ENCODE measurements at places on chromosomes 6 and 20.
A peak's percentile ranks its signal among the peaks of the same experiment; 100 is the strongest.

DNA sequence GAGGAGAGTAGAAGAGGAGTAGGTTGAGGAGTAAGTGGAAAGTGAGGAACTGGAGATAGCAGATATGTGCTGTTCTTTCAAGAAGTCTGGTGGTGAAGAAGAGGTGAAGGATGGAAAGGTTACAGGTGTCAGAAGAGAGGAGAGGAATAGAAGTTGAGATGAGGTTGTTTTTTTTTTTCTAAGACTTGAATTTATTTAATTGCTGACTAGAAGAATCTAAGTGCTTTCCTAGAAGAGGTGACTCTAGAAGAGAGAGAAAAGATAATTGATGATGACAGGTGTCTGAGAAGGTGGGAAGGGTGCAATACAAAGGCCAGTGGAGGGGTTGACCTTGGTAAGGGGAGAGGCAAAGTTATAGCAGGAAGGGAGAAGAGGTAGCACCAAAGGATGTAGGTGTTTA, 25.6 kb downstream of the NDUFAF5 start:
- H3K27me3 ChIP-seq: no peaks in the 10 kb centered on the region
- H3K4me3 ChIP-seq: no peak overlapping the region
- peaks cover 66% of the 10 kb centered on the region for H3K36me3 ChIP-seq
- no peaks in the 10 kb centered on the region for H3K4me1 ChIP-seq
- DNase-seq: no peak

DNA sequence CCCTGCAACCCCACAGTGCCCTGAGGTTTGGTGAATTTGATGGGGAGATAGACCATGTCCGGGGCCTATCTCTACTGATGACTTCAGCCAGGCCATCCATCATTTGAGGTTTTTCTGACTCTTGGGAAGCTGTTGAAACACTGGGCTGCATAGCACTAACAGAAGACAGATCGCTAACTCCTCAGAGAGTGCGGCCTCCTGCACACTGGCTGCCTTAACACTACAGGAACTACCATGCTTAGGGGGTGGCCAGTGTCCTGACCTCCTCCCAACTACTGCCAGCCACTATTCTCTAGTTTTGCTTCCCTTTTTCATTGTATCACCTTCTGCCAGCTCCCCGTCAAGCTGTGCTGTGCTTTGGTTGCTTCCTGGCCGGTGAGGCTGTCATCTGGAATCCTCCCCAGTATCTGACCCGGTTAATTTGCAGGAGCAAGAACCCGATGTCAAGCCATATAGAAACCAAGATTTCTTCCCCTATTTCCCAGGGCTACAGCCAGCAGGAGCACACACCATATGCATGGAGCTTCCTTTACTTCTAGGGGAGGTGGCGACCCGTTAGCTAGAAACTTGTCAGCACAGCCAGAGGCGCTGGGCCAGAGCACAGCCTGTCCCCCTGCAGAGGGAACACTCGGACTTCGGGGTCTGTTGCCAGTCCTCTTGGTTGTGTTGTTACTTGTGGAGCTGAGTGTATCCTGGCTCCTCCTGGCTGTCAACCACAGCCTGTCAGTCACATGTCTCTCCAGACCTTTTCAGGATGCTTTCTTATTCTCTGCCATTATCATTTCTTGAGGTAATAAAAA, 57.3 kb upstream of the TRAF3IP2 start:
- no peak overlapping the region for H3K4me3 ChIP-seq
- no peaks in the 10 kb centered on the region for H3K27me3 ChIP-seq
- no peak overlapping the region for H3K27ac ChIP-seq
- no peaks in the 10 kb centered on the region for H3K4me1 ChIP-seq
- peaks cover 59% of the 10 kb centered on the region for H3K36me3 ChIP-seq

GRCh38 chr20:62430311-62430853, 3.0 kb upstream of the RBBP8NL start:
- H3K4me1 ChIP-seq: no peaks in the 10 kb centered on the region
- H3K27me3 ChIP-seq: no peaks in the 10 kb centered on the region
- no peak overlapping the region for H3K27ac ChIP-seq
- no peak overlapping the region for H3K4me3 ChIP-seq
- no peak for DNase-seq

- H3K4me1 ChIP-seq: no peaks in the 10 kb centered on the region
- DNase-seq: no peak
- H3K27me3 ChIP-seq: peaks cover 18% of the 10 kb centered on the region
- H3K4me3 ChIP-seq: no peak overlapping the region
- H3K36me3 ChIP-seq: no peaks in the 10 kb centered on the region
Measured at GRCh38 chr6:28648878-28649375, 123.2 kb downstream of the GPX5 start.

- no peak overlapping the region for H3K4me3 ChIP-seq
- H3K4me1 ChIP-seq: peaks cover 9% of the 10 kb centered on the region
- H3K36me3 ChIP-seq: no peaks in the 10 kb centered on the region
- no peak overlapping the region for H3K27ac ChIP-seq
Measured at GRCh38 chr6:42740725-42741124, 5.2 kb downstream of the TBCC start.

- no peaks in the 10 kb centered on the region for H3K4me1 ChIP-seq
- DNase-seq: no peak
- no peak overlapping the region for H3K27ac ChIP-seq
Measured at GRCh38 chr6:87766211-87766610, 64.2 kb upstream of the AKIRIN2 start.

DNA sequence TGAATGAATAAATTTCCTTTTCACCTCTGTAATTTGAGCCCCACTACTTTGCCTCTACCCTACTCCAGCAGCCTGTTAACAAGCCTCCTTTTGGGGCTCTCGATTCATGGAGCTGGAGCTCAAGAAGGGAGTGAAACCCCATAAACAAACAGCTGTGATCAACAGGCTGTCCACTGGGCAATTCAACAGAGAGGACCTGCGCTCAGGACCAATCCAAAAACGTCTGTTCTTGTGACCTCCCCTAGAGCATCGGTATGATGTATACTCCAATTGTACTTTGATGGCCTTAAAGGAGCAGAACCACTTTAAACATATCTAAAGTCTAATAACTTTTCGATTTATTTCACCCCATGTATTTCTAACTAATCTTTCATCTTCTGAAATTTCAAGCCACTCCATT, 37.4 kb downstream of the HIVEP2 start:
- peak overlapping the region; percentile 47 for H3K4me3 ChIP-seq
- no peaks in the 10 kb centered on the region for H3K27me3 ChIP-seq
- DNase-seq: peak; percentile 35
- peaks cover 43% of the 10 kb centered on the region for H3K4me1 ChIP-seq
- H3K36me3 ChIP-seq: no peaks in the 10 kb centered on the region

DNA sequence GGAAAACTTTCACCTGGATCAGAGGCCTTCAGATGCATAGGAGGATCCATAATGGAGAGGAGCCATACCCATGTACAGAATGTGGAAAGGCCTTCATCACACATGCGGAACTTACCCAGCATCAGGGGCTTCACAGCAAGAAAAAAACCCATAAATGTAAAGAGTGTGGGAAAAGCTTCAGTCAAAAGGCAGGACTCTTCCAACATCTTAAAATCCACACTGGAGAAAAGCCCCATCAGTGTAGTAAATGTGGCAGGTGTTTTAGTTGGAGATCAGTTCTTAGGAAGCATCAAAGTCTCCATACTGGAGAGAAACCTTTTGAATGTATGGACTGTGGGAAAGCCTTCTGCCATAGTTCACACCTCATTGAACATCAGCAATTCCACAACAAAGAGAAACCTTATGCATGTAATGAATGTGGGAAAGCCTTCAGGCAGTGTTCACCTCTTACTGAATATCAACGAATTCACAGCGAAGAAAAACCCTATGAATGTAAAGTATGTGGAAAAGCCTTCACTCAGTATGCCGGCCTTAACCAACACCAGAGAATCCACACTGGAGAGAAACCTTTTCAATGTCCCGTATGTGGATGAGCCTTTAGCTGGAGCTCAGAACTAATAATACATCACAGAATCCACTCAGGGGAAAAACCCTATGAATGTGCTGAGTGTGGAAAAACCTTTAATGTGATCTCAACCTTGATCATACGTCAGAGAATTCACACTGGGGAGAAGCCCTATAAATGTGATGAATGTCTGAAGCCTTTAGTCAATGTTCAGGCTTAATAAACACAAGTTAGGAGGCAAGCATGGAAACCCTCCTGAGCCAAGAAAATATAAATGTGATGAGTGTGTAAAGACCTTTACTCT, 36.7 kb upstream of the ZSCAN9 start:
- H3K27ac ChIP-seq: no peak overlapping the region
- H3K4me1 ChIP-seq: no peaks in the 10 kb centered on the region
- no peak for DNase-seq
- H3K27me3 ChIP-seq: no peaks in the 10 kb centered on the region
- H3K4me3 ChIP-seq: no peak overlapping the region

GRCh38 chr6:28765978-28766351, 157.8 kb downstream of the TRIM27 start:
- H3K4me3 ChIP-seq: no peak overlapping the region
- no peak for DNase-seq

DNA sequence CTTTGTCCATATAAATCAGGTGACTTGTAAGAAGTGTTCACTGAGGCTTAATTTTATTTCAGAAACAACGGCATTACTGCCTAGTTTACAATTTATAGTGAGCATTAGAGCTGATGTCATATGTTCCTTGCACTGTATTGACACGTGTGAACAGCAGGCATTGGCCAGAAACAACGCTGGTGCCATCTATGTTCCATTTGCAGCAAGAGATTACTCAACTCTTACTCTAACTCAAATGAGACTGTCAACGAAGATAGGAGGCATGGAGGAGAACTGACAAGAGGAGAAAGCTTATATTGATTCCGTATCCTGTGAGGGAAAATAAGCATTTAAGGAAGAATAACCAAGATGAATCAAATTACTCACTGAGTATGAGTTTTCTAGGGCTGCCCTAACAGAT, 48.4 kb downstream of the MTFR2 start:
- H3K27me3 ChIP-seq: no peaks in the 10 kb centered on the region
- no peaks in the 10 kb centered on the region for H3K36me3 ChIP-seq
- no peak overlapping the region for H3K27ac ChIP-seq
- no peak overlapping the region for H3K4me3 ChIP-seq
- no peaks in the 10 kb centered on the region for H3K4me1 ChIP-seq

DNA sequence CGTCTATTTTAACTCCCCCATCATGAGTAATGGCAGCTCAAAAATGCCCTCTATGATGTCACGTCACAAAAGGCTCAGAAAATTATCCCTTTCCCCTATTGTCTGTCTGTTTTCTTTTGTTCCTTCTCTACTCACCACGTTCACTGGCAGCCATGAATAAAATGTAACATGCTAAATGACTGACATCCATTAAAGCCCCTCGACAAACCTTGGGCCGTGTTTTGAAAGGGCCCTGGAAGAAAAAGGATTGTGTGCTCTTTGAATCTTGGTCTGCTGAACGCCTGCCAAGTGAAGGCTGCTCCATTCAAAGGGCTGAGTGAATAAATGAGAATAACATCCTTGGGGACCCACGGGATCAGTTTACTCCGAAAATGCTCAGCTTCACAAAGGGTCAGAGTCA, 118.7 kb downstream of the RPS12 start:
- H3K4me1 ChIP-seq: no peaks in the 10 kb centered on the region
- no peak overlapping the region for H3K4me3 ChIP-seq
- no peaks in the 10 kb centered on the region for H3K27me3 ChIP-seq
- H3K27ac ChIP-seq: no peak overlapping the region
- no peaks in the 10 kb centered on the region for H3K36me3 ChIP-seq

DNA sequence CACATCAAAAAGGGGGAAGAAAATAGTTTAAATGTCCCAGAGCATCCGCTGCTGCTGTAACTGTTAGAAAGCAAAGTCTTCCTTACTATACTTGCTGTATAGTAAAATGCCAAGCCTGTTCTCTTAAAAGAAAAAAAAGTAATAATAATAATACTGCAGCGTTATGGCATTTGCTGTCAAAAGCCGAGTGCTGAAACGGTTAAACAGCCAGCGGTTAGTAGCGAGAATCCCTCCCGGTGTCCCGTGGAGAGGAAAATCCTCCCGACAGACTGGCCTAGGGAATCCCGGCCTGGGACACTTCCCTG, 19.5 kb upstream of the NFATC2 start:
- DNase-seq: no peak

GRCh38 chr6:144908004-144908403, 622.9 kb downstream of the UTRN start:
- H3K4me1 ChIP-seq: no peaks in the 10 kb centered on the region
- no peaks in the 10 kb centered on the region for H3K36me3 ChIP-seq
- H3K4me3 ChIP-seq: no peak overlapping the region
- no peaks in the 10 kb centered on the region for H3K27me3 ChIP-seq

DNA sequence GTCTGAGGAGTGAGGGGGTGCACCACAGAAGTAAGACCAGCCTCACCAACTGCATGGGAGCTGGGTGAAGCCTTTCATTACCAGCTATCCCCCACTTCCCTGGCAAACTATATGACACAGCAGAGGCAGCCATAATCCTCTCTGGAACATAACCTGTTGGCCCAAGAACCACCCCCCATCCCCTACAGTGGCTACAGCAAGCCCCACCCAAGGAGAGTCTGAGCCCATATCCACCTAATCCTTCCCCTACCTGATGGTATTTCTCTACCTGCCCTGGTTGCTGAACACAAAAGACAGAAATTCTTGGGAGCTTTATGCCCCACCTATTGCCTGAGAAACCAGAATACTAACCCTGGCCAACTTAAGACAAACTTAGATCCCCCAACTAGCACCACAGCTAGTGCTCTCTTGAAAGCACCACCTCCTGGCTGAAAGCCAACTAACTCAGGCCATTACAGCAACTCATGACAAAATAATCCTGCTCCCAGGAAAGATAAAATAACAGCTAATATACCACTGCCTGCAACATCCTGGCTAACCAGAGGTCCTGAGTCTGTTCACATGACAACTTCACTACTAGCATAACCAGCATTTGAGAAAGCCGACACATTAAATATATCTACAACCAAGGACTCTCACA, 11.2 kb downstream of the RNGTT start:
- no peak overlapping the region for H3K27ac ChIP-seq
- H3K27me3 ChIP-seq: no peaks in the 10 kb centered on the region
- no peak for DNase-seq
- no peak overlapping the region for H3K4me3 ChIP-seq
- H3K4me1 ChIP-seq: no peaks in the 10 kb centered on the region

DNA sequence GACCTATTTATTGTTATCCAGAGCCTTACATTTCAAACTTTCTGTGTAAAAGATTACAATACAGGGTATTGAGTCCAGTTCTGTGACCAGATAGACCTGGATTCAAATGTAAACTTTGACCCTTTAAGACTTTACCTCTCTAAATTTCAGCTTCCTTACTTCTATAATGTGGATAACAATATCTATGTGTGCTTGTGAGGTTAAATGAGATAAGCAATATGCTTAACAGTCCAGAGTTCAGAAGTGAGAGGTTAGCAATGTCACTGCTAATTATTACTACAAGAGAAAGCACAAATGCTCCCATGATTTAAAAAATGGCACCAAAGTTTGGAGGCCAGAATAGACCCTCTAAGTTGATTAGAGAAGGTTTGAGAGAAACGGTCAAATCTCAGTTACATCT, 27.5 kb downstream of the EPB41L2 start:
- no peaks in the 10 kb centered on the region for H3K27me3 ChIP-seq
- H3K27ac ChIP-seq: no peak overlapping the region
- H3K36me3 ChIP-seq: no peaks in the 10 kb centered on the region

GRCh38 chr6:55674672-55675071, 95.7 kb upstream of the HMGCLL1 start:
- no peak overlapping the region for H3K4me3 ChIP-seq
- no peaks in the 10 kb centered on the region for H3K36me3 ChIP-seq
- no peak for DNase-seq
- H3K4me1 ChIP-seq: no peaks in the 10 kb centered on the region

GRCh38 chr20:59948828-59949720, 8.9 kb downstream of the FAM217B start:
- peaks cover 17% of the 10 kb centered on the region for H3K36me3 ChIP-seq
- no peak overlapping the region for H3K4me3 ChIP-seq
- peak overlapping the region; percentile 44 for H3K27ac ChIP-seq
- peaks cover 3% of the 10 kb centered on the region for H3K4me1 ChIP-seq
